ENCODE measurements at places on chromosomes 2 and 18. TPM values are rescaled to one million over a fixed set of nuclear protein-coding genes. Genes with fewer than 3 reads are reported as not detected.
A peak's percentile ranks its signal among the peaks of the same experiment; 100 is the strongest.

GRCh38 chr2:174025271-174026121 is 60.3 kb upstream of the SP3 start:
- peak; percentile 61 for DNase-seq

- DNase-seq, result peak; percentile 89
Measured at GRCh38 chr18:48548011-48548771, 9.4 kb downstream of the CTIF start.

DNA sequence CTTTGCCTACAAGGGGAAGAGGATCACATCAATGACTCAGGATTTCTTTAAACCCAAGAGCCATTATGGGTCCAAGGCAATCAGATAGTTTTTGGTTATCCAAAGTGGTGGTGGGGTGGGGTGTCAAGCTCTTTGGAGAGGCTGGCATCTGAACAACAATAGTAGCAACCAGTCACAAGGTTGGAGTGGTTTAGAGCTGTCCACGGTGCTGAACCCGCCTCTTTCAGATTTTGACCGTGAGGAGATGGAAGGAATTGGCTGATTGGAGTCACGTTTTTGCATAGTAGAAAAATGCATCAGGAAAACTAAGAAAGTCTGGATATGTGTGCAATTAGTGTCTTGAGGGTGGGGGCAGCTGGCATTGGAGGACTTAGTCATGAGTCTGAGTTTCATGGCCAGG is 159.9 kb downstream of the LOXHD1 start:
- DNase-seq, result peak; percentile 29

The CFAP65 gene
- total RNA-seq, result 0.12 TPM

The MGAT4A gene
- not detected for total RNA-seq

The FECH gene
- total RNA-seq, result 22.8 TPM

DNA sequence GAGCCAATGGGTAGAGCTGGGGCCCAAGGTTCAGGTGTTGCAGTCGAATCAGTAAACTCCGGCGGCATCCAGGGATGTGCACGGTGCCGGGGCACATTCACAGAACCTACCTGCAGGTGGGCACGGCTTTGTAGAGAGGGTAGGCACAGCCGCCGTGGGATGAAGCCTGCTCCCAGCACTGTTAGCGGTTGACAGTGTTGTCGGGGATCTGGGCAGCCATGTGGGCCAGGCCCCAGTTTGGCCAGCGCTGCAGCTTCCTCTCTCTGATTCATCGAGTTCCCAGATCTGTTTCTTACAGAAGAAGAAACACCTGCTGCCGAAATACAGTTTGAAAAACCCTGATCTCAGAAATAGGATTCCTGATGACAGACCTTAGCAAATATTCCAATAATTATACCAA is 274.8 kb downstream of the AGAP1 start:
- DNase-seq, result no peak

- no peak for DNase-seq
Measured at GRCh38 chr2:77831898-77832297, 309.7 kb upstream of the LRRTM4 start.

DNA sequence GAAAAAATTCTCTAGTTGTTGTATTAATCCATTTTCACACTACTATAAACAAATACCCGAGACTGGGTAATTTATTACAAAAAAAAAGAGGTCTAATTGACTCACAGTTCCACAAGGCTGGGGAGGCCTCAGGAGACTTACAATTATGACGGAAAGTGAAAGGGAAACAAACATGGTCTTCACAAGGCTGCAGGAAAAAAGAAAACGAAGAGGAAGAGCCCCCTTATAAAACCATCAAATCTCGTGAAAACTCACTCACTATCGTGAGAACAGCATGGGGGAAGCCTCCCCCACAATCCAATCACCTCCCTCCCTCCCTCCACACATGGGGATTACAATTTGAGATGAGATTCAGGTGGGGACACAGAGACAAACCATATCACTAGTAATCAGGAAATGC is 61.7 kb upstream of the SPTBN1 start:
- DNase-seq, result peak; percentile 53

DNA sequence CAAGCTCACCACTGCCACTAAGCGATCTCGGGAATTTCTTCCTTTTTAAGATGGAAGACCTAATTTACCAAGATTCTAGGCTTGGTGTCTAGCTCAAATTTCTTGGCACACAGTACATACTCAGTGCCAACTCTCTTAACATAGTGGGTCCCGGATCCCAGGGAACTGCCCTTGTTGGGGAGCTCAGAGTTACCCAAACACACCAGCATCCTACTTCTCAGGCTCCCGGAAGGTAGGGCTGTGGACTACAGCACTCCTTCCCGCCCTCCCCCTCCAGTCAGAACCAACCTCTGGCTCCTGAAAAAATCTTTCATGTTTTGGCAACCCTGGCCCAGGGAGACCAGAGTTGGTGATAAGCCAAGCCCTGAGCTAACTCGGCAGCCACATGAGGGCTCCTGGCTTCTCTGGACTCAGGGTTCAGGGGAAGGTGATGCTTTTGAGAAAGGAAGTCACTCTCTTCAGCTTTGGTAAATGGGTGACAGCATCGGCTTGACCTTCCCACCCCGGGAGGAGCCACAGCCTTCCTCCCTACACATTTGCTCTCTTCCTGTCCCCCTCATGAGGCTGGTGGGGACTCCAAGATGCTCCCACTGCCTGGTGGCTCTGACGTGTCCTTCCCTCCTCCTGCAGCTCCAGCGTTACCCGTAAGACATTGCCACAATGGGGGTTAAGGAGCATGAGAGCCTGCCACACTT is 8.8 kb downstream of the ODC1 start:
- DNase-seq, result no peak

The CASP10 gene
- 8.5 TPM for total RNA-seq

DNA sequence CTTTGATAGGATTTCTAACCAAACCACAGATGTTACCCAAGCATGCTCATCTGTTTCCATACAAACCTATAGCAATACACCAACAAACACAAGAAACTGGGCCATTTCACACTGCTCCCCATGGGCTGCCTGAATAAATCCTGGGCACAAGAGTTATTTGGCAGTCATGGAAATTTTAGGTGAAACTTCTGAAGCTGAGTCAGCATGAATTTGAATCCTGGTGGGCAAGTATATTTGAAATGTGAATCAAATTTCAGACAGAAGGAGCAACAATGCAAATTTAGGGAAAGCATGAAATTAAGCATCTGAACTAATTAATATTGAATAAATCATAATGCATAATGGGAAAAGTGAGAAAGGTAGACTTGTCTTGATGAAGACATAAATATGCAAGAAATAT is 15.9 kb upstream of the TRIM43 start:
- DNase-seq, result no peak

GRCh38 chr18:59898609-59899297 is 1.0 kb upstream of the PMAIP1 start:
- no peak for DNase-seq

- DNase-seq, result no peak
Measured at GRCh38 chr2:103743195-103743594, 981.4 kb downstream of the TMEM182 start.

DNA sequence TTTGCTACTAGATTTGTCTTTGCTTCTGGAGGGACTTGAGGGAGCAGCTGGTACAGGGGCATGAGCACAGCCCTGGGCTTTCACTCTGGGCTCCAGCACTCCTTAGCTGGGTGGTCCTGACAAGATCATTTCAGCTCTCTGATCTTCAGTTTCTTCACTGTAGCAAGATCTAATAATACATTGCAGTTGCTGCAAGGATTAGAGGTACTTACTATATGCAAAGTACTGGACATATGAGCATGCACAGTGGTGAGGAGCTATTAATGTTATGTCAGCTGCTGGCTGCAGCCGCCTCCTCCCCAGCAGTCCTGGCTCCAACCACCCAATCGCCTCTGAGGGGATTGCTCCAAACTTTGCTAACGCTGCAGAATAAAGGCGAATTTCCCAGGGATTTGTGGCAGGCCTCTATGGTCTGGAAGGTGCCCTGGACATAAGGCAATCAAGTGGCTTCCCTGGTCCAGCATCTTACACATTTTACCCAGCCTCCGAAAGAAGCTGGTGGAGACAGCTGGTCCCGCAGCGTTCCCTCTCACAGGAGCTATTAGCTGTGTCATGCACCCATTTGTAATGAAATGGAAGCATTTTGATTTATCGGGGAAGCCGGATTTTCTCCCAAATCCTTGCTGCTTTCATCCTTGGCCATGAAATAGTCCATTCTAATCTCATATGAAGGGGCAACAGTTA is 96.7 kb downstream of the RHOB start:
- no peak for DNase-seq

The FOXI3 gene
- not detected for total RNA-seq

- no peak for DNase-seq
Measured at GRCh38 chr2:215900843-215901242, 112.5 kb downstream of the MREG start.

DNA sequence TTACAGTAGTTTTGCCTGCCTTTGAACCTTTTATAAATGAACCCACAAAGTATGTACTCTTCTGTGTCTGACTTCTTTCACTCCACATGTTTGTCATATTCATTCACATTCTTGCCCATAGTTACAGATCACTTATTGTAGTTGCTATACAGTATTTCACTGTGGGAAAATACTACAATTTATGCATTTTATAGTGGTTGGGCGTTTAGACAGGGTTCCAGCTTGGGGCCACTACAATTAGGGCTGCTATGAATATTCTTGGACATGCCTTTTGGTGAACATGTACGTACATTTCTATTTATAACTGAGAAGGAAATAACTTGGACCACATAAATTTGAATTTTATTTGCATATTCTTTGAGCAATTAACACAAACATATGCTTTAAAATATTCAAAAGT is 15.4 kb upstream of the PMAIP1 start:
- no peak for DNase-seq

DNA sequence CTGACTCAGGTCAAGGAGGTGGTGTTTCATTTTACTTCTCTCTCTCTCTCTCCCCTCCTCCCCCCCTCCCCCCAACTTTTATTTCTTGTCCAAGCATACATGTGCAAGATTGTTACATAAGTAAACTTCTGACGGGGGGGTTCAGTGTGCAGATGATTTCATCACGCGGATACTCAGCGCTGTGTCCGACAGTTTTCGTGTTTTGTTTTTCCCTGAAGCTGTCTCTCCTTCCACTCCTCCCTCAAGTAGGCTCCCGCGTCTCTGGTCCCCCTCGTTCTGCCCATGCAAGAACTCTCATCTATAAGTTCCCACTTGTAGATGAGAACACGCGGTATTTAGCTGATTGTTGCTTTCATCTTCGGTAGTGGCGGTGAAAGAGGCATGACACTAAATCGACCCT is 111.0 kb upstream of the ANKRD30BL start:
- no peak for DNase-seq

DNA sequence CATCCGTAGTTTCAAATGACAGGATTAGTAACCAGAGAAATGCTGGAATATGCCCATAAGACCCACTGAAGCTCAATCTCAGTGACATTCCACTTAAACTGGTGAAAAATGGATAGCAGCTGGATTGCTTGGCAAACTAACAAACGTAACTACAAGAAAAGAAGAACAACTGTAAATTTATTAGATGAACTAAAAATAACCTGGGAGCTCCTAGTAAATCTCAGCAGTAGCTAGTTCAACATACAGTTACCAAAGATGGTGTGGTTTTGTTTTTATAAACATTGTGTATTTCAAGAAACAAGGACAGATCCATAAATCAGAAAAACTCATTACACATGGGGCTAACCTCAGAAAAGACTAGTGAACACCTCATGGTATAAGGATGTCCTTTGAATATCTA is 531.9 kb downstream of the XIRP2 start:
- no peak for DNase-seq

The COL5A2 gene
- 175 TPM for total RNA-seq

GRCh38 chr18:65983750-65984149 is 232.9 kb downstream of the CDH7 start:
- no peak for DNase-seq

The MPP4 gene
- total RNA-seq, result 24.3 TPM

- DNase-seq, result no peak
Measured at GRCh38 chr2:173955004-173955403, 10.2 kb downstream of the SP3 start.

- DNase-seq, result no peak
Measured at GRCh38 chr2:65834062-65834461, 401.7 kb upstream of the SPRED2 start.

GRCh38 chr18:50819728-50820378 is at the start of gene MRO:
MRO (minus strand) TSS chr18:50820016; CDS start chr18:50809400, 10,616 bp downstream.
- peak; percentile 65 for DNase-seq

The ZNF892 gene
- 2.2 TPM for total RNA-seq

- DNase-seq, result no peak
Measured at GRCh38 chr2:193349642-193350041, 1154.9 kb upstream of the TMEFF2 start.

DNA sequence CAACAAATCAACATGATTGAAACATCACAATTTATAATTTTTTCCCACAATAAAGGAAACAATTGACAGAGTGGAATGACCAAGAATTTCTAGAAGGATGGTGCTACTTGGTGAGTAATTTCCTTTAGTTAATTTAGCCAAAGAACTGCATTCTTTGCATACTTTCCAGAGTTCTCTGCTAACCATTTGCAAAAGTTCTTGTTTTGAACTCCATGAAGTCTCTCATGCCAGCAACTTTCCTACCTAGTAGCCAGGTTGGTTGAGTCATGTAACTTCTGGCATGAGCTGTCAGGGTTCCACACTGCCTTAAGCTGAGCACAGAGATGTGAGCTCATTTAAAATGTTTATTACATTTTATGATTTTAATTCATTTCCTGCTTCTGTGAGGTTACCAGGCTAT is 539.6 kb downstream of the PID1 start:
- DNase-seq, result peak; percentile 83

DNA sequence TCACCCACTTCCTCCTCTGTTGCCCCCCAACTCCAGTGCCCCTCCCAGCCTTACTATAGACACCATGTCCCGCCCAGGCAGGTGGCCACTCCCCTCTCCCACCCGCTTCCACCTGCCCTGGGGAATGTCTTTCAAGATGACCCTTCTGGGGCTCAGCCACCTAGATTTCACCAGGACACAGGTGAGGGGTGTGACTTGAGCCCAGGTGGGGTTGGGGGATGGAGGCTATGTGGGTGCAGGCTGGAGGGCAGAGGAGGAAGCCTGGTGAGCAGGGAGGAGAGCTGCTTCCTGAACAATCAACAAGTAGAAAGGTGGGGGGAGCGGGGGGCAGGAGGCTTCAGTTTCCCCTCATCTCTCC is 8.7 kb downstream of the ADRA2B start:
- no peak for DNase-seq

DNA sequence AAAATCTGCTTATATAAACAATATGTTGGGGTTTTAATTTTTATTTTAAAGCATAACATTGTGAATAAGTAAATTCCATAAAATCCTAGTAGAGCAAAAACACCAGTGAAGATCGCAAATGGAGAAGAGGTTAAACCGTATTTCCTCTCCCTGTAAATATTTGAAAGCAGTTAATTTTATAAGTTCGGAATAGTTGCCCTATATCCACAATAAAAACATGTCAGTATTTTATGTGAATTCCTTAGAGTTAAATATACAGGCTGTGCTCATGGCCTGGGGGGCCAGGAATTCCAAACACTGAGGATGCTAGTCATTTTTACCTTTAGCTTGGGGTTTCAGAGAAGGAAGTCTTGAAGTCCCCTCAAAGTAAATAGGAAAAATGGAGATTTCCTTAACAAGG is 135.0 kb downstream of the FIGN start:
- DNase-seq, result no peak
